ENCODE measurements at places on chromosomes 4 and X. TPM values are rescaled to one million over a fixed set of nuclear protein-coding genes. Genes with fewer than 3 reads are reported as not detected.

GABRB1 gene
- 0.55 TPM for total RNA-seq

NAA10 gene
- total RNA-seq: 81.6 TPM

MMGT1 gene
- total RNA-seq: 28.1 TPM

BTC gene
- 10.3 TPM for total RNA-seq

ETDB gene
- total RNA-seq: not detected

ARHGAP4 gene
- total RNA-seq: 53.8 TPM

ATP1B4 gene
- total RNA-seq: not detected

SCRG1 gene
- 8.4 TPM for total RNA-seq

RENBP gene
- 19.5 TPM for total RNA-seq

PHKA1 gene
- 9.6 TPM for total RNA-seq

SUPT20HL1 gene
- 0.12 TPM for total RNA-seq

UNC5C gene
- total RNA-seq: 2.6 TPM

GRPR gene
- not detected for total RNA-seq

KCND1 gene
- 6.5 TPM for total RNA-seq

TCEAL8 gene
- 52.5 TPM for total RNA-seq

ITM2A gene
- total RNA-seq: 28.1 TPM

POU3F4 gene
- 0.52 TPM for total RNA-seq

DUSP21 gene
- not detected for total RNA-seq

PDK3 gene
- total RNA-seq: 14.3 TPM

XG gene
- 3.9 TPM for total RNA-seq

UBE2D3 gene
- 257 TPM for total RNA-seq

RIPPLY1 gene
- total RNA-seq: not detected

ZBED1 gene
- 80.2 TPM for total RNA-seq

PASD1 gene
- total RNA-seq: not detected

PRMT9 gene
- total RNA-seq: 7.8 TPM

BRS3 gene
- total RNA-seq: not detected

GCNA gene
- 2.0 TPM for total RNA-seq

ZNF827 gene
- total RNA-seq: 20.3 TPM

OSTC gene
- 73.7 TPM for total RNA-seq

TSPYL2 gene
- 34.8 TPM for total RNA-seq

ZXDB gene
- 9.5 TPM for total RNA-seq

ASB11 gene
- total RNA-seq: not detected

ALB gene
- 83.2 TPM for total RNA-seq

CDK16 gene
- 80.9 TPM for total RNA-seq

TADA2B gene
- 23.9 TPM for total RNA-seq

IL21 gene
- not detected for total RNA-seq

LANCL3 gene
- total RNA-seq: 1.8 TPM

GUCY1A1 gene
- 20.0 TPM for total RNA-seq

COL4A5 gene
- total RNA-seq: 98.8 TPM

SUPT20HL2 gene
- not detected for total RNA-seq

SMC1A gene
- 65.6 TPM for total RNA-seq

FGF5 gene
- 0.12 TPM for total RNA-seq

PF4V1 gene
- not detected for total RNA-seq

P2RY8 gene
- 2.3 TPM for total RNA-seq

GIMD1 gene
- 34.1 TPM for total RNA-seq

CSN1S1 gene
- not detected for total RNA-seq

FRMD7 gene
- 0.12 TPM for total RNA-seq

DUX4 gene
- total RNA-seq: not detected

PUDP gene
- total RNA-seq: 42.2 TPM

AWAT2 gene
- not detected for total RNA-seq

LPAR4 gene
- 0.20 TPM for total RNA-seq

DYNLT3 gene
- total RNA-seq: 65.8 TPM

PNCK gene
- 28.3 TPM for total RNA-seq

CTAG1A gene
- not detected for total RNA-seq

TMPRSS11F gene
- not detected for total RNA-seq

MAGEB17 gene
- total RNA-seq: not detected

SPON2 gene
- total RNA-seq: 52.0 TPM

SRPX2 gene
- 9.2 TPM for total RNA-seq

GPRASP2 gene
- 13.4 TPM for total RNA-seq
